ENCODE measurements at places on chromosomes 6 and 20. TPM values are rescaled to one million over a fixed set of nuclear protein-coding genes. Genes with fewer than 3 reads are reported as not detected.

GRCh38 chr6:106568530-106568929 lies 60.8 kb downstream of the RTN4IP1 start:
- H3K4me1 ChIP-seq = peaks cover 7% of the 10 kb centered on the region
- H3K27ac ChIP-seq = no peak overlapping the region
- H3K27me3 ChIP-seq = no peaks in the 10 kb centered on the region

- H3K36me3 ChIP-seq = no peaks in the 10 kb centered on the region
- no peak overlapping the region for H3K27ac ChIP-seq
- no peak for DNase-seq
These were observed 543.0 kb downstream of the GRIK2 start for GRCh38 chr6:101936516-101936915.

DNA sequence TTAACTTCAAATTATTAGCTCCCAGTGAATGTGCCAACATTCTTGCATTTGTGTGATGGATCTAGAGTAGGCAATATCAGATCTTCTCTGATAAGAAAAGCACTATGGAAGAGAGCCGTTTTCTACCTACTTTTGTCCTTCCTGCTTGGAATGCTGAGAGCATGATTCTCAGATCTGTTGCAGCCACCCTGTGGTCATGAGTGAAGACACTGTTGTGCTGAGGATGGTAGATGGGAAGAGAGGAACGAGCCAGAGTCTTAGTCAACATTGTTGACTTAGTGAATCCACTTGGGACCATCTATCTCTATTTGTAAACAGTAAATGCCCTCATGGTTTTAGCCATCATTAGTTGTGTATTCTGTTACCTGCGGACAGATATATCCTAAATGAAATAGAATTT lies 202.6 kb downstream of the CD109 start:
- no peak for DNase-seq
- no peak overlapping the region for H3K4me3 ChIP-seq
- H3K27ac ChIP-seq = no peak overlapping the region
- H3K36me3 ChIP-seq = no peaks in the 10 kb centered on the region
- H3K27me3 ChIP-seq = peaks cover 4% of the 10 kb centered on the region
- H3K4me1 ChIP-seq = no peaks in the 10 kb centered on the region

DNA sequence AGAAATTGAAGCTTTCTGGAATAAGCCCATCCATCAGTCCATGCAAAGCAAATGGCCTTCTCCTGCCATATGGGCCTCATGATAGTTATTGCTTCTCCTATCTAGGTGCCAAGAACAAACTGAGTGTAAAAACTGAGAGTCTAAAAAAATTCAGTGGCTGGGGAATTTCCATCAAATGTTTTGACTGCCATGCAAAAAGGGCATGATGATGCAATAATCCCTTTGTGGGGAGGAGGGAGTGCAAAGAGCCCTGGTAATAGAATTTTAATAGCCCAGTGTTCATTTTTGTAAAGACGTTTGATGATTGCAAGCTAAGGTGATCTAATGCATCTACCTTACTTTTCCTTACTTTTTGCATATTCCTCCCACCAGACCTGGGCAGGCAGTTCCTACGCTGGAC lies 683.7 kb downstream of the EPM2A start:
- H3K27me3 ChIP-seq = no peaks in the 10 kb centered on the region
- H3K27ac ChIP-seq = no peak overlapping the region
- H3K4me3 ChIP-seq = no peak overlapping the region
- no peak for DNase-seq
- H3K4me1 ChIP-seq = no peaks in the 10 kb centered on the region

The LPA gene
- total RNA-seq = not detected

DNA sequence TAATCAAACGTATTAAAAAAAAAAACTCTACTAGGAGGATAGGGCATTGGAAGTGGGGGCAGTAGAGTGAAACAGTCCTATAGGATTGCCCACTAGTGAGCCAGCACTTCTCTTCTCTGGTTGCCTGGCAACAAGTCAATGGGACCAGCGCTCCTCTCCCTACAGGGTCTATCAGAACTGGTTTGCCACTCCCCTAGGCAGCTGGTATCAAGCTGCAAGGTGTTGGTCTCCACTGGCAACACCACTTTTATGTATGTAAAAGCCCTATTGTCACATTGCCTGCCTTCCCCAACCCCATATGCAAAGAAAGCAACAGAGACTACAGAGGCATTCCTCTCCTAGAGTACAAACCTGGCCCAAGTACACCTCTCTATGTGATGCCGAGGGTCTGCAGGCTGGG lies 166.9 kb upstream of the MCHR2 start:
- H3K4me3 ChIP-seq = no peak overlapping the region
- no peaks in the 10 kb centered on the region for H3K4me1 ChIP-seq
- DNase-seq = no peak
- no peaks in the 10 kb centered on the region for H3K36me3 ChIP-seq
- H3K27me3 ChIP-seq = peaks cover 3% of the 10 kb centered on the region

- H3K4me1 ChIP-seq = peaks cover 6% of the 10 kb centered on the region
- H3K27me3 ChIP-seq = peaks cover 5% of the 10 kb centered on the region
- no peak overlapping the region for H3K4me3 ChIP-seq
These were observed 35.2 kb upstream of the NOP56 start for GRCh38 chr20:2617099-2617714.

DNA sequence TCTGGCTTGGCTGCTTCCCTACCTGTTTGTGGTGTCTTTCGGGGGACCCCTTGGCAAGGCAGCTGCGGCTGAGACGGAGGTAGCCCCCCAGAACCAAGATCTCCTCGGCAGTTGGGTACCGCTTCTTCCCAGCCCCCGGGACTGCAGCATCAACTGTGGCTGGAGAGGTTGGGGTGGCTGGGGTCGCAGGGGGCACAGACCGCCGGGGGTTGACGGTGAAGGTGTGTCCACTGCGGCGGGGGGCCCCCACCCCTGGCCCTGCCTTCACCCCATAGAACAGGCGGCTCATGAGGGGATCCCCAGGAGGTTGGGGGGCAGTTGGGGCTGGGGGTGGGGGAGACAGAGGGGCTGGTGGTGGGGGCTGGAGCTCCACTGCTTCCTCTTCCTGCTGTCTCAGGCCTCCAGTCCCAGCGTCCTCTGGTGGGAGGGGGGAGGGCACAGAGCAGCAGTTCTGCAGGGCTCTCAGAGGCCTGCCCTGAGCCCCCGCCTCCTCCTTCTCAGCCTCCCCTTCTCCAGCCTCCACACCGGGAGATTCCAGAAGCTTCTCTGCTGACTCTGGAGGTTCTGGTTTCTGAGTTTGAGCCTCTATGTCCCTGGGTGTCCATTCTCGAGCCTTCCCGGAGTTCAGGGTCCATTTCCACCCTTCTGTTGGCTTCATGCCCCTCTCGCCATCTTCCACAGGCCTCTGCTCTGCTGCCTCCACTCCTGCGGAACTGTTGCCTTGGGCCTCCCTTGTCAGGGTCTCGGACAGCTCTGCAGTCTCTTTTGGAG lies 1.9 kb downstream of the PPP1R18 start:
- peaks cover 34% of the 10 kb centered on the region for H3K4me1 ChIP-seq
- H3K4me3 ChIP-seq = peak overlapping the region; percentile 96
- peaks cover 66% of the 10 kb centered on the region for H3K36me3 ChIP-seq
- peak; percentile 82 for DNase-seq
- no peaks in the 10 kb centered on the region for H3K27me3 ChIP-seq

GRCh38 chr6:159463119-159463829 lies 229.8 kb downstream of the SOD2 start:
- no peak for DNase-seq
- no peaks in the 10 kb centered on the region for H3K36me3 ChIP-seq
- H3K4me1 ChIP-seq = peaks cover 2% of the 10 kb centered on the region
- peaks cover 14% of the 10 kb centered on the region for H3K27me3 ChIP-seq

The OR2B6 gene
- total RNA-seq = not detected

- DNase-seq = no peak
- H3K27me3 ChIP-seq = peaks cover 9% of the 10 kb centered on the region
- H3K4me1 ChIP-seq = peaks cover 55% of the 10 kb centered on the region
- H3K36me3 ChIP-seq = peaks cover 65% of the 10 kb centered on the region
These were observed 26.6 kb downstream of the NCOA5 start for GRCh38 chr20:46063151-46063550.

- H3K4me1 ChIP-seq = peaks cover 17% of the 10 kb centered on the region
- no peak overlapping the region for H3K27ac ChIP-seq
- no peaks in the 10 kb centered on the region for H3K27me3 ChIP-seq
- H3K4me3 ChIP-seq = no peak overlapping the region
These were observed 101.9 kb downstream of the NFATC2 start for GRCh38 chr20:51440589-51440988.

The RCAN2 gene
- 0.37 TPM for total RNA-seq

DNA sequence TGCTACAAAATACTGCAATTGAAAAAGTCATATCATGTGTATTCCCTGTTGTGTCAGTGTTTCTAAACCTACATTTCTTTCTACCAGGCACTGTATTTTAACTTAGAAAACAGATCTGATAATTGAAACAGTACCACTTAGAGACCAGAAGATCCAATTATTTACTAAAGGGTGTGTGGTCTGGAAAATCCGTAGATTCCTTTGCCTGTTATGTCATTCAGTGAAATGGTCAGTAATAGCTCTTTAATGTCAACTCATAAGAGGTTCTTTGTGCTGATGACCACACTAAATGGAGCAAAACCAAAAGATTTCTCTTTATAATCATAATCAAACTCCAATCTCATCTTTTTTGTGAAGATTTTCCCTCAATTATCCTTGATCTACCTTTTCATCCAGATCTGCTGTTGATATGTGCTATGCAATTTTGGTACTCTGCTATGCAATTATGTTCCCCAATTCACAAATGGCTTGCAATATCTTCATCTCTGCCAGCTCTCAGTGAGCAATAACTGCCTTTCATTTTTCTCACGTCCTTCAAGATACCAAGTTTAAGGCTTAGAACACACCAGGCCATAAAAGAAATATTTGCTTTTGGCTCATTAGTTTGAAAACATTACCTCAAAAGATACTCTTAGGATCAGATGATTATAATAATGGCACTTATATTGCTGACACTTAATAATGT lies 165.5 kb downstream of the MOXD1 start:
- no peak for DNase-seq
- peaks cover 5% of the 10 kb centered on the region for H3K27me3 ChIP-seq
- no peak overlapping the region for H3K27ac ChIP-seq
- H3K4me1 ChIP-seq = no peaks in the 10 kb centered on the region

The TOP1 gene
- 91.7 TPM for total RNA-seq

DNA sequence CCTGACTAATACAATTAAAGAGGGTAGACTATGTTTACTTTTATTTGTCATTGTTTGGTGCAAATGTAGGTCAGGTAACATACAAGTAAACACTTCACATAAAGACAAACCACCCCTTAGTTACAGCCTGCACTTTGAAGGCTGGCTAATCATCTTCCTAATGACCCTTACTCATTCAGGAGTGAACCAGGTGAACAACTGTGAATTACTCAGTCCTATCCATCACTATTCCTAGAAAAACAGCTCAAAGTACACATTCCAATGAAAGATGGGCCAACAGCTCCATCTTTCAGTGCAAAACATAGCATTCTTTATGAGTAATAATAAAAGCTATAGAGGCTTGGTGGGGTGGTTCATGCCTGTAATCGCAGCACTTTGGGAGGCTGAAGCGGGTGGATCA lies 78.2 kb downstream of the FRK start:
- no peaks in the 10 kb centered on the region for H3K4me1 ChIP-seq
- no peaks in the 10 kb centered on the region for H3K36me3 ChIP-seq
- no peak for DNase-seq
- peaks cover 2% of the 10 kb centered on the region for H3K27me3 ChIP-seq
- H3K4me3 ChIP-seq = no peak overlapping the region

DNA sequence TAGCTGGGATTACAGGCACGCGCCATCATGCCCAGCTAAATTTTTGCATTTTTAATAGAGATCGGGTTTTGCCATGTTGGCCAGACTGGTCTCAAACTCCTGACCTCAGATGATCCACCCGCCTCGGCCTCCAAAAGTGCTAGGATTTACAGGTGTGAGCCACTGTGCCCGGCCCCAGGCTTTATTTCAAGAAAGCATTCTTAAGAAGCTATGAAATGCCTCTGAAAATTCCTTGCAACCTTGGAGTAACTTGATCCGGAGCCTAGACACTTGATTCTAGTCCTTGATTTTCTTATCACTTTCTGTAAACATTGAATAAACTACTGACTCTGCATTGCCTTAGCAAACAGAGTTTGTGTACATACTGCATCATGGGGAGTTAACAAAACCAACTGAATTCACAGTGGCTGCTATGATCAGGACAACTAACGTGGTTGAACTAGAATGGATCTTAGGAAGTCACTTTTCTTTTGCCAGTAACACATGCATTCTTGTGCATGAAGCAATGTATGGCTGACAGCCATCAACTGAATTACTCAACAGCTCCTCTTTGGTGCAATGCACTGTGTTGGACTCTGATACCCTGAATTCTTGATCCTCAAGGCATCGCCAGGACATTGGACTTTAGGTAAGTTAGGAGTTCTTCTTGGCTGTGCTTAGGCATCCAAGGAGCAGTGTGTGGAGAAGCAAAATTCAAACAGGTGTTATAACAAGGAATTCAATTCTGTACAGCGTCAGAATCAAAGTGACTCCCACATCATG lies 102.8 kb upstream of the TMEM170B start:
- no peaks in the 10 kb centered on the region for H3K36me3 ChIP-seq
- H3K4me3 ChIP-seq = no peak overlapping the region
- no peaks in the 10 kb centered on the region for H3K27me3 ChIP-seq
- H3K27ac ChIP-seq = no peak overlapping the region
- H3K4me1 ChIP-seq = peaks cover 23% of the 10 kb centered on the region

GRCh38 chr20:33531885-33532284 lies 42.0 kb downstream of the CBFA2T2 start:
- peaks cover 17% of the 10 kb centered on the region for H3K4me1 ChIP-seq
- H3K36me3 ChIP-seq = no peaks in the 10 kb centered on the region
- H3K4me3 ChIP-seq = no peak overlapping the region
- no peak for DNase-seq
- no peaks in the 10 kb centered on the region for H3K27me3 ChIP-seq

GRCh38 chr20:49868538-49868937 lies 46.8 kb downstream of the SPATA2 start:
- H3K4me3 ChIP-seq = no peak overlapping the region
- no peaks in the 10 kb centered on the region for H3K27me3 ChIP-seq
- H3K27ac ChIP-seq = no peak overlapping the region
